ENCODE measurements at places on chromosomes 4 and X. TPM values are rescaled to one million over a fixed set of nuclear protein-coding genes. Genes with fewer than 3 reads are reported as not detected.

- peak; percentile 9 for DNase-seq
Measured at GRCh38 chr4:37891260-37892159, 626 bp downstream of the TBC1D1 start.

The EXOC1L gene
- total RNA-seq = not detected

The SLC49A3 gene
- 4.3 TPM for total RNA-seq

- DNase-seq = no peak
Measured at GRCh38 chr4:112282860-112283667, 2.6 kb downstream of the TIFA start.

The SMIM10L2A gene
- total RNA-seq = 1.9 TPM

The UGT2A1 gene
- total RNA-seq = not detected

DNA sequence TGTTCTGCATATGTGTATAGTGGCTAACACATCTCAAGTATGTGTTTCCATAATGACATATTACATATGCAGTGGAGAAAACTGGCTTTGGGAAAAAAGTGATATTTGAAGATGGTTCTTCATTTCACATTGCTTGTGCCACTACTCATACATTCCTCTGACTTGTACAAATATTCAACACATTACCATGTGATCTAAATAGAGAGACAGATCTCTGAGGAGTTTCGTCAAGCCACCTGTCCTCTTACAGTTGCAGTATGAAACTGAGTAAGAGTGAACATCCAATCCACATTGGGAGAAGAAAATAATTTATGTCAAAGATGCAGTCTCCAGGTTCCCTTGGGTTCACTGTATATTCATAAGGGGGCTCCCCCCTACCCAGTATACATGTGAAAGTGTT is 123.9 kb downstream of the KDR start:
- no peak for DNase-seq

- no peak for DNase-seq
Measured at GRCh38 chrX:9440116-9440844, 24.6 kb upstream of the TBL1X start.

Data from renal cortical epithelial cell (primary cell).